ENCODE measurements at places on chromosomes 4 and X. TPM values are rescaled to one million over a fixed set of nuclear protein-coding genes. Genes with fewer than 3 reads are reported as not detected.

The SPINK2 gene
- not detected for total RNA-seq

The FRG2 gene
- 1.0 TPM for total RNA-seq

The PNCK gene
- total RNA-seq, result 4.4 TPM

The ATP1B4 gene
- not detected for total RNA-seq

All from H4 (cell line).